ENCODE measurements at places on chromosomes 12 and 14. TPM values are rescaled to one million over a fixed set of nuclear protein-coding genes. Genes with fewer than 3 reads are reported as not detected.

RFX4 gene
- polyA plus RNA-seq: not detected

TDRD9 gene
- 1.7 TPM for polyA plus RNA-seq

PITPNM2 gene
- 6.4 TPM for polyA plus RNA-seq

TCL1A gene
- polyA plus RNA-seq: 0.72 TPM

SCARB1 gene
- 18.0 TPM for polyA plus RNA-seq

TSPAN19 gene
- polyA plus RNA-seq: 1.5 TPM

NELL2 gene
- polyA plus RNA-seq: 16.6 TPM

HHIPL1 gene
- polyA plus RNA-seq: 3.0 TPM

ANKRD9 gene
- polyA plus RNA-seq: 5.7 TPM

STAC3 gene
- polyA plus RNA-seq: 8.9 TPM

CCDC177 gene
- polyA plus RNA-seq: 0.10 TPM

DPPA3 gene
- 0.16 TPM for polyA plus RNA-seq

LRP1-AS gene
- not detected for polyA plus RNA-seq

SLC6A12 gene
- 14.7 TPM for polyA plus RNA-seq

TAS2R8 gene
- not detected for polyA plus RNA-seq

NGB gene
- not detected for polyA plus RNA-seq

PRH2 gene
- polyA plus RNA-seq: not detected

KRT86 gene
- not detected for polyA plus RNA-seq

TAS2R50 gene
- polyA plus RNA-seq: not detected

NINJ2 gene
- 1.2 TPM for polyA plus RNA-seq

ZFHX2 gene
- polyA plus RNA-seq: 8.4 TPM

RTL1 gene
- 0.12 TPM for polyA plus RNA-seq

MGAT4C gene
- polyA plus RNA-seq: 3.9 TPM

CNTN1 gene
- 125 TPM for polyA plus RNA-seq

BCL11B gene
- polyA plus RNA-seq: 0.60 TPM

TPPP2 gene
- polyA plus RNA-seq: 2.8 TPM

DIO2 gene
- 0.47 TPM for polyA plus RNA-seq

ANO6 gene
- 88.2 TPM for polyA plus RNA-seq

C12orf56 gene
- polyA plus RNA-seq: 0.20 TPM

HCAR3 gene
- polyA plus RNA-seq: 0.27 TPM
